Lung (tissue), 17 donors: ENCODE measurements at places on chromosomes 5 and 9. TPM values are rescaled to one million over a fixed set of nuclear protein-coding genes. Genes with fewer than 3 reads are reported as not detected.

The BSPRY gene
- polyA plus RNA-seq: 9.2 TPM

The NEUROG1 gene
- polyA plus RNA-seq: not detected

The HTR1A gene
- polyA plus RNA-seq: not detected

The C5orf52 gene
- polyA plus RNA-seq: 0.09 TPM

GRCh38 chr5:105952875-105953274 is 1717.9 kb downstream of the EFNA5 start:
- DNase-seq: peak; percentile 62

- peak; percentile 29 for DNase-seq
Measured at GRCh38 chr9:80158131-80158530, 586.4 kb downstream of the TLE4 start.

DNA sequence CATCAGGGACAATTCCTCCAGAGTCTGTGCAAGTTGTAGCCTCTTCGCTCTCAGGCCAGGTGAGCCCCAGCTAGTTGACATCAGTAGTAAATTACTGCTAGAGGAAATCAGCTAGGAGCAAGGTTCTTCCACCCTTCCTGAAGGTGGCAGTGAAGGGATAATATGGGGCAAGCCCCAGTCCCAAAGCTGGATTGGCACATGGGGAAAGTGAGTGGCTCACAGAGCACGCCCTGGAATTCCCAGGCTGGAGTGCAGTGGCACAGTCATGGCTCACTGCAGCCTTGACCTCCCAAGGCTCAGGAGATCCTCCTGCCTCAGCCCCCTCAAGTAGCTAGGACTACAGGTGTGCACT is 82.1 kb downstream of the CYFIP2 start:
- DNase-seq: no peak

DNA sequence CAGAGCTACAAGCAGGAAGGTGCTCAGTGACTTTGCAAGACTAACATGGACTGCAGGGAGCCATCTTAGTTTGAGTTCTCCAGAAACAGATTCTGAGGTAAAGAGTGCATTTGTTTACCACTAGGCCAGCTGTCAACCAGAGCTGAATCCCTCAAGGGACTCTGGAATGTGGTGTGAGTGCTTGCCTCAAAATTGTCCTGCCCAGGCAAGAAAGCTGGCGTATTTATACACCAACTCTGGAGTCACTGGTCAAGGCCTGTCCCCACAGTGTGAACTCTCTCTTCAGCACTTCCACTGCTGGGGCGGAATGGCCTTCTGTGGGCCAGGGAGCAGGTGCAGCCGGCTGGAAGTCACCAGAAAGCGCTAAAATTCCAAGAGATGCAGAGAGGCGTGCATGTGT is 139.2 kb upstream of the TBCA start:
- no peak for DNase-seq

DNA sequence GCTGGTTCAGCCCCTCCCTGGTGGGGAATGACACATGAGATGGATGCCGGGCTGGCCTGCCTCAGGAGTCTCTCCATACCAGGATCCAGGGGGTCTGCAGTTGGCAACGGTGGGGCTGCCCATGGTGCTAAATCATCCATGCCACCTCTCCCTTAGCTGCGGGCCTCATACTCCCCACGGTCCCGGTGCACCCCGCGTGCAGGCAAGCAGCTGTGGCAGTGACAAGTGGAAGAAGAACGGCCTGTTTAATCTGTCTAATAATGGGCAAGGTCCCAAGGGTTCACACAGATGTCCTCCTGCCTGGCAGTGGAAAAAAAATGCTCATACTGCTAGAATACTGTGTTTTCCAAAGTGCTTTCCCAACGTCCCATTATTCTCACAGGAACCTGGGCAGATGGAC is 196.9 kb upstream of the PANK3 start:
- no peak for DNase-seq

DNA sequence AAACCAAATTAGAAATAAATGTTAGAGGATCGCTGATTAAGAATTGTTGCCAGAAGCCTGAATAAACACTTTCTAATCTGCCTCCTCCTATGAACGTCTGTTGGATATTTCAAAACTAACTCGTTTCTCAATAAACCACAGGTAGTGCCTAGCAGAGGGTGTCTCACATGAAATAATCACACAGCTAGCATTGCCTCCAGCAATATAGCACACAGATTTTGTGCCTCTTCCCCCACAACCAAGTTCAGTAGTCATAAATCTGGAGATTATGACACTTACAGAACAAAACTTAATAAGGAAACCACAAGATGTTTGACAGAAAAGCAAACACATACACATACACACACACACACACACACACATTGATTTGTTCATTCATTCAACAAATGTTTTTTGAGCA is 173.2 kb upstream of the CDH10 start:
- no peak for DNase-seq

- DNase-seq: no peak
Measured at GRCh38 chr9:94881023-94881422, 154.5 kb downstream of the AOPEP start.

- peak; percentile 90 for DNase-seq
Measured at GRCh38 chr9:35114113-35114839, 1.4 kb downstream of the ATOSB start.

GRCh38 chr5:112512901-112513300 is 93.8 kb upstream of the EPB41L4A start:
- DNase-seq: no peak

GRCh38 chr5:92653730-92654461 is 927.1 kb downstream of the NR2F1-AS1 start:
- no peak for DNase-seq
